Fibroblast of villous mesenchyme (primary cell): ENCODE measurements at places on chromosomes 4 and X. TPM values are rescaled to one million over a fixed set of nuclear protein-coding genes. Genes with fewer than 3 reads are reported as not detected.

DNA sequence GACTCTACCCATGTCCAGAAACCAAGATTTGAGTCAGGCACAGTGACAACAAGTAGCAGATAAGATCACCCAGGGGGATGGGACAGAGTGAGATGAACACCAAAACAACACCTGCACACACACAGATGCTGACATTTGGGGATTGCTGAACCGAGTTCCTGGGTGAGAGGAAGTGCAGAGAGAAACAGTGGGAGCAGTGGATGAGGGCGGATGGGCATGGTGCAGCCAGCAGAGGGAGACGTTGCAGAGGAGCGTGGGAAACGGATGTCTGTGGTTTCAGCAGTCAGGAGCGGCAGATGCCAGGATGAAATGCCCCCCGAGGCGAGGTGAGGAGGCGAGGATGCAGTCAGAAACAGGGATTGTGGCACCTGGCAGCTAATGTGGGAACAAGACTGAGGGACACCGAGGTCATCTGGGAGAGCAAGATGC is 78.6 kb upstream of the STS start:
- DNase-seq, result peak; percentile 7

- DNase-seq, result peak; percentile 1
Measured at GRCh38 chr4:115117651-115118050, 4.2 kb upstream of the NDST4 start.

DNA sequence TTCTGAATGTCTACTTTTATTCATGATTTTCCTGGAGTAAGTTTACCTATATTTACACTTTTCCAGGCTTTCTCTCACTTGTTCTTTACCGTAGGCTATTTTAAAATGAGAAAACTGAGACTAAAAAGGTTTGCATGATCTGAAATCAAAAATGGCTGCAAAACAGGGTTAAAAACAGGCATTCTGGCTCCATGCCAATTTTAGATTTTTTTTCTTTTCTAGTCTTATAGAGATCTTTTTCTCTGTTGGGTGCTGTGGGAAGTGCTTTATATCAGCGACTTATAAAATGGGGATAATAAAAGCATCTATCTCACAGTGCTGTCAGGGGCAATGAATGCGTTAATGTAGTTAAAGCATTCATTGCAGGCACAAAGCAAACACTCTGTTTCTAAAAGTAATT is 294.8 kb downstream of the PACRGL start:
- DNase-seq, result no peak

The GPAT3 gene
- total RNA-seq, result 1.3 and 15.1 TPM in 2 replicates

DNA sequence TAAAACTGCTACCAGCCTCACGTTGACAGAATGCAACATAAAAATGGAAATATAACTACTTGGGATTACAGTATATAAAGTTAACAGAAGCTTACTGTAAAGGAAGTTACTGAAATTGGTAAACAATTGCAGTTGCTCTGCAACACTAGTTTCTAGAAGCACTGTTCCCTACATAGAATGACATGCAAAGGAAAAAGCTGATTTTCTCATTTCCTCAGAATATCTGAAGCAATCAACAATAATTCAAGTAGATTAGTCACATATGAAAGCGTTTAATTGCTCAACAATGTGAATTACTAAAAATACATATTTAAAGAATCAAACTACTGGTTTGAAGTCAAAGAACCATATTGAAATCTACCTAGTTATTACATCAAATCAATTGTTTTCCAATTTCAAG is 31.8 kb downstream of the PDGFC start:
- DNase-seq, result no peak
